ENCODE measurements at places on chromosomes 11 and 22.
A peak's percentile ranks its signal among the peaks of the same experiment; 100 is the strongest.

DNA sequence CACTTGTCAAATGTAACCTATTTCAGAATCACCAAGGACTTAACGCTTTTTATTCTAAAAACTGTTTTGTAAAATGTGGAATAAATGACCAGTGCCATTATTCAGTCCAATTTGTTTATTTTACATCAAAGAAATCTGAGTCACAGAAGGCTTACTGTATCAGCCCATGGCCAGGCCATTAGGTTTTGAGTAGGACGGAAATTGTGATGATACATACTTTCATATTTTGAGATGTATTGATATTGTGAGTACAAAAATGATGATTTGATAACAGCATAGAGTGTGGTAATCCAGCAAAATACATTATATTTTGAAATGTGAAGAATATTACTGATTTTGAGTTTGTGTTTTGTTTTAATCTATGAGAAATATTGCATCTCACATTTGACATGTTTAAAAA lies 81.1 kb downstream of the PIWIL3 start:
- no peak for DNase-seq

- DNase-seq: no peak
Measured at GRCh38 chr11:640021-640706, 3.1 kb downstream of the DRD4 start.

DNA sequence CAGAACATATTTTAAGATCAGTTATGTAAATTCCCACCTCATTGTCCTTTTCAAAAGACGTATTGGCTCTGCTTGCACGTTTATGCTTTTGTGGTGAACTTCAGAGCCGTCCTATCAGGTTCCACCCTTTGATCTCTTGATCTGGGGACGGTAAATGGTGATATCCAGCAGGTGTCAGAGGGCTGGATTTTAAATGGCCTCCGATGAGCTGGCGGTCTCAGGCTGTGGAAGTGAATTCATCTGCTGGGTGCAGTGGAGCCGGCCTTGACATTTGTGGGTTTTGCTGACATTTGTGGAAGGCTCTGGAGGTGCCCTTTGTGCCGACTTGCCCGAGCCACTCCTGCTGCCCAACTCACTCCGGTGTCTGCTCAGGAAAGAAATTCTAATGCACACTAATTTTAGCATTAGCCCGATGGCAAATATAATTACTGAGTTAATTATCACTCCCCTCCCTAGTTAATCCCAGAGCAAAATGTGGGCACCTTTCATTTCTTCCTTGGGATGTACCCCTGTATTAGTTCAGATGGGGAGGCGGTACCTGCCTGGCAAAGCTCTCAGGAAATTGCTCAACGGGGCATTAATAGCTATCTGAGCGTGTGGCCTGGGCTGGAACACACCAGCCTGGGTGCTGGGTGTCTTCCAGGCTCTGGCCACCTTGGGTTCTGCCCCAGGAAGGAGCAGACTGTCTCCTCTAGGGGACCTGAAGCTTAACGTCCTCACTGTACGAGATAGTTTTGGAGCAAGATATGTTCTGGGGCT lies 9.1 kb downstream of the LRP5 start:
- DNase-seq: no peak

DNA sequence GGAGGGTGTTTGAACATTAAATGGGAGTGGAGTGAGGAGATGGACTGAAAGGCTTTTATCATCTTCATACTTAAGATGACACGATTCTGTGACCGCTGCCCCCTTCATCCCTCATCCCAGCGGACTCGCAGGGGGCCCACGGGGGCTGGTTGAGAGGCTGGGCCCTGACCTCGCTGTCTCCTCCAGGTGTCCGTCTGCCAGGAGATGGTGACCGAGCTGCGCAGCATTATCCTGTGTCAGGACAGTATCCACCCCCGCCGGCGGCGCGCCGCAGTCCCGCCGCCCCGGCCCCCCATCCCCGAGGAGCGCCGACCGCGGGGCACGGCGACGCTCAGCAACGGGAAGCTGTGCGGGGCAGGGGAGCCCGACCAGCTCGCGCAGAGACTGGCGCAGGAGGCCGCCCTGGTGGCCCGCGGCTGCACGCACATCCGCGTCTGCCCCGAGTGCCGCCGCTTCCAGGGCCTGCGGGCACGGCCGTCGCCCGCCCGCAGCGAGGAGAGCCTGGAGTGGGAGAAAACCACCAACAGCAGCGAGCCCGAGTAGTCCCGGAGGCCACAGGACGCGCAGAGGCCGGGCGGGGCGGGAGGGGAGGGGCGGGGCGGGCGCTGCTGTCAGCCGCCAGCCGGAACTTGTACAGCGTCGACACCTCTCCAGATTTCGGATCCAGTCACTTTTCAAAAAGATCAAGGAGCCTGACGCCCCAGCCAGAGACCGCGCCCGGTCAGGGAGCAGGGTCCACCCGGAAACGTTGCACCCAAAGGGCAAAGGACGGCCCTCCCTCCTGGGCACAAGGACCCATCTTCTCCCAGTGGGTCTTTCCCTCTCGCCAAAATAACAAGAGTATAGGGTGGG lies 38.0 kb upstream of the TBCEL start:
- DNase-seq: peak; percentile 50

DNA sequence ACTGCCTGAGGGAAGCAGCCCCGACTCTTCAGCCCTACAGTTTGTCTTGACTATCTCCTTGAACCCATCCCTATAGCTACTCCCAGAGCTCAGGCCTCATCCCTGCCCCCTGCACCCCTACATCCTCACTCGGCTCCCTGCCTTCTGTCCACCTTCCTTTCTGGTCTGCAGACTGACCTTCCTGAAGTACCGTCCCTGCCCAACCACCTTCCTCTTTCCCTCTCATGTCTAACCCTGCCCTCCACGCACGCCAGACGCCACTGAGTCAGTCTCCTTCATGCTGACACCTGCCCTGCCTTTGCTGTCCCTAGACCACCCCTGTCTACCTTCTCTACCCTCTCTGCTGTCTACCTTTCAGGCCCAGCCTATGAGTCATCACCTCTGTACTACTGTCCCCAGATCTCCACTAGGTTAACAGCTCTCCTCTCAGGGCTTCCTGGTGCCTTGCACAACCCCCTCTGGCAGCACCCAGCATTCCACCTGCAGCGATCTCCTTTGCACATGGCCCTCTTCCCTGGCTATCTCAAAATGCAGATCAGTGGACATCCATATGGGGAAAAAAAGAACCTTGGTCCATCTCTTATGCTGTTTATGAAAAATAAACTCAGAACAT lies 8.9 kb downstream of the KCTD21 start:
- DNase-seq: no peak

DNA sequence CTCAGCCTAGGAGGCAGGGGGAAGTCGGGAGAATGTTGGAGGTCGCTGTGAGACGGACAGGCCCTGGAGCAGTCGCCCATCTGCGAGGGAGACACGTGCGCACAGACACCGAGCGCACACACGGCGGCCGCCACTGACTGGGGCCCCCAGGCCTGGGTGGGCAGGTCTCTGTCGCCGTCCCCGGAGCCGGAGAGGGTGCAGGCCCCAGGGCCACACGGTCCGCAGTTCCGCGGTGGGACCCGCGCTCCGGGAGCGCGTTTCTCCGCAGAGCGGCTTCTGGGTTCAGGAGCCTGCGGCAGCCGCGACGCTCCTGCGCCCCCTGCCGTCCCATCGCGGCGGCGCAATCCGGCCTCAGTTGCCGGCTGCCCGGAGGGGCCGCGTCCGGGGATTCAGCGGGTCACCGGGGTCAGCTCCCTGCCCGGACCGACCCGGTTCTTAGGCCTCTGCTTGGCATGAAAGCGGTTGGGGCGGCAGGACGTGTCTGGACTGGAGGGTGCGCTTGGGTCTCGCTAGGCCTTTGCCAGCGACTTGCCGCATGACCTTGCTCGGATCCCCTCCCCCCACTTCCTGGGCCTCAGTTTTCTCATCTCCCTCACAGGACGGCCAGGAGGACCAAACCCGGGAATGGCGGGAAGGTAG lies 31.2 kb downstream of the PDE2A start:
- DNase-seq: peak; percentile 69

- DNase-seq: no peak
Measured at GRCh38 chr11:282171-282570, 4.0 kb downstream of the NLRP6 start.

DNA sequence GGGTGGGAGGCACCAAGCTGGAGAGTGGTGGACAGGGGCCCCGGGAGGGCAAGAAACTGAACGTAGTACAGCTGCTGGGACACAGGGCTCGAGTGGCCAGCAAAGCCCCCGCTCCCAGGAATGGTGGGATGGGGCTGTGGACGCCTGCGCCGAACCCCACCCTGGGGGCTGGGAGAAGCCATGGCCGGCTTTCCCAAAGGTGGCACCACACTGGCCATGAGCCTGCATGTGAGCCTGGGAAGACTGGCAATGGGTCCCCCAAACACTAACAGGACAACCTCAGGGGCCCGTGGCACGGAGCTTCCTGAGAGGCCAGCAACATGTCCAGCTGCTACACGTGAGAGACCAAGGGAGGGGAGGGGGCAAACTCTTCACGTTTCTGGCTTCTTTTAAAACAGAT lies 4.0 kb downstream of the ALG12 start:
- DNase-seq: no peak

DNA sequence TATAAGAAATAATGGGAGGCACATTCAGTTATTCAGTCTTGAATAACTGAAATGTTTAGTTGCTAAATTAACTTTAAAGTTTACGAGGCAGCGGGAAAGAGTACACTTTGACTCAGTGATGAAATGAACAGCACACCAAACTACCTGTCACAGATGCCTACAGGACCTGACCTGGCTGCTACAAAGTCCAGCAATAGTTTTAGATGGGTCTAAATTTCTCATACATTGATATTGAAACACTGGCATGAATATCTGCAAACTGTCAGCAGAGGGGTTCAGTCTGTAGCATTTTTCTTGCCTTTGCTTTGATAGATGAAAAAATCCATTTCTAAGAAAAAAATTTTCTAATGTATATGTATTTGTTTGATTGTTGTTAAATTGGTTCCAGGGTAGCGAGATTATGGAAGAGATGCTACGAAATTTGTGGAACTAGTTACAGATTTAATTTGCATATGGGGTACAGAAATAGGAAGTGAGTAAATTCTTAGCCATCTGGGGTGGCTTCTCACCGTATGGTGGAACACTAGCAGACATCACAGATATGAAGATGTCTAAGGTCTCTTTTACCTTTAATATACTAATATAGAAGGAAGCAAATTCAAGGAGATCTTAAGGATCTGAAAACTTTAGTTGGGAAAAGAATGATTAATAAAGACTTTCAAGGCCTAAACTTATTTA lies 20.8 kb upstream of the GAB2 start:
- DNase-seq: no peak

DNA sequence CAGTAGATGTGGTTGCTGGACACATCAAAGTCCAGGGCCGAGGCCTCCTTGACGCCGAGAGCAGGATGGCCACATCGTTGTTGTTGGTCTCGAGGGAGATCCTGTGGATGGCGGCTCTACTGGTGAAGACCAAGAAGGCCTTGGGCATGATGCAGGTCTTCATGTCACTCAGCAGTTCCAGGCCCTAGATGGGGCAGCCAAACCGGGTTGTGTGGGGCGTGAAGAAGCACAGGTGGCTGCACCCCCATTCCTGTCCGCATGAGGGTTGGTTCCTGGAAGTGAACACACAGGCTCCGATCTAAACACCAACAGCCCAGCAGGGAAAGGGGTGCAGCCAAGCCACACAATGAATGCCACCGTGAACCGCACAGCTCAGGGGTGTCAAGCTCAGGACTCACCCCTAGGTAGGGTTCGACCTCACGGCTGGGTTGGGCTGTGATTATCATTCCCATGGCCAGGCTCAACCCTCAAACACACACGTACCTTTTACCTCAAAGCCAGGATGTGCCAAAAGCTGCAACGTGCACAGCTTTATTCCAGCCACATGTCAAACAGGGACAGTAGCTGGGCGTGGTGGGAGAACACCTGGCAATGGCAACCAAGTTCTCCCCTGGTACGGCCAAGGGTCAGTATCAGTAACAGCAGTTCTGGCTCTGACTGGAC lies 132.3 kb downstream of the CRYBB2 start:
- DNase-seq: no peak

- DNase-seq: peak; percentile 88
Measured at GRCh38 chr11:125070699-125071254, 7.7 kb downstream of the SLC37A2 start.

GRCh38 chr11:98701541-98701940 lies 319.2 kb upstream of the CNTN5 start:
- no peak for DNase-seq

DNA sequence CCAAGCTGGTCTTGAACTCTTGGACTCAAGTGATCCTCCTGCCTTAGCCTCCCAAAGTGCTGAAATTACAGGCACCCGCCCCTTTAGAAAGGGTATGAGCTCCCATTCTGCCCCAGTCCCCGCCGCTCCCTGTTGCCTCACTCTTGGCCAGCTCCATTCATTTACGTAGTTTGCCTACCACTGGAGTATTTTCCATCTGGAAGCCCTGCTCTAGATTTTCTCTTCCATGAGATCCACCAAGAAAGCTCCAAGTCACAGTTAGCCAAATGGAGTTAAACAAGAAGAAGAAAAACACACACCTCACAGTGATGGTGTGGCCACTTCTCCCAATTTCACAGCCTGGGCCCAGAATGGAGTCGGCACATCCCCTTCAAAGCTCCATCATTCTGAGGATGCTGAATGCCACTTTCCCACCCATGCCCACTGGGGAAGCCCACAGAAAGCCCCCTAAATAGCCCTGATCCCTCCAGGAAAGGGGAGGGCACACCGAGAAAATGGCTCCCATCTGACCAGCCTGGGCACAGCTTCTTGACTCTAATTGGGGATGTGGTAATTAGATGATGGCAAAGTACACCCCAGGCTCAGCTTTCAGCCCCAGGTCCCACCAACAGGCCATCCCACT lies 381.2 kb downstream of the MN1 start:
- DNase-seq: no peak

GRCh38 chr22:35322126-35322525 lies 22.4 kb downstream of the TOM1 start:
- no peak for DNase-seq

DNA sequence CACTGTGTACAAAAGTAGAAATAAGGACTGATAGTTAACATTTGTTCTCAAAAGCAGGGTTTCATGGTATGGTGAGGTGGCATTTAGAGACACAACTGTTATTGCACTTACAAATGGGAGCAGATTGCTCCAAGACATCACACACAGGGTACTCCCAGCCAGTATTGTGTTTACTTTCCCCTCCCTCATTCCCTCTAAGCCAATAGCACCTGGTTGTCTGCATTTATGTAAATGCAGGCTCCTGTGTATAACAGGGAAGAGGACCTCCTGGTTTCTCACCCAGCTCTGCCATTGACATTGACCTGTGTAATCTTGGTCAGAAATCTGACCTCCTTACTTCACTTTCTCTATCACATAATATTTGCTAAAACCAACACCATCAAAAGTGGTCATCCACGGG lies 154.4 kb downstream of the NAV2 start:
- no peak for DNase-seq

DNA sequence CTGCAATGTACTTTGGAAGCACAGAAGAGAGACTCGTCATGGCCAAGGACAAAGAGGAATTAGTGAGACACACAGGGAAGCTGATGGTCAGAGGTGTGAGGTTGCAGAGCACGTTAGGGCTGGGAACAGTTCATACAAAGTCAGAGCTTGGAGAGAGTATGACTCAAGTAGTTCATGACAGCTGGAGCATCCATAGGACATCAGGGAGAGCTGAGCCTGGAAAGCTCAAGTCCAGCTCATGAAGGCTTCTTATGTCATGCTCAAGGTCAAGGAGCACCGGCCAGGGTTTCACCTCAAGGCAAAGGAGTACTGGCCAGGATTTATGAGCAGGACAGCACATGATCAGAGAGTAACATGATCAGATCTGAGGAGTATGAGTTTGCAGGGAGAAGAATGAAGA lies 64.6 kb upstream of the CHST1 start:
- no peak for DNase-seq

GRCh38 chr11:120527111-120527761 lies 15.7 kb downstream of the GRIK4 start:
- DNase-seq: no peak
